GDM1 (cell line): ENCODE measurements at places on chromosomes 1 and 21.
A peak's percentile ranks its signal among the peaks of the same experiment; 100 is the strongest.

- no peak for DNase-seq
Observed at GRCh38 chr1:10958614-10959013, 53.8 kb upstream of the TARDBP start.

- peak; percentile 29 for DNase-seq
Observed at GRCh38 chr1:112722601-112723510, 7.7 kb upstream of the PPM1J start.

GRCh38 chr1:200938955-200939354 lies 44.3 kb downstream of the INAVA start:
- peak; percentile 42 for DNase-seq

DNA sequence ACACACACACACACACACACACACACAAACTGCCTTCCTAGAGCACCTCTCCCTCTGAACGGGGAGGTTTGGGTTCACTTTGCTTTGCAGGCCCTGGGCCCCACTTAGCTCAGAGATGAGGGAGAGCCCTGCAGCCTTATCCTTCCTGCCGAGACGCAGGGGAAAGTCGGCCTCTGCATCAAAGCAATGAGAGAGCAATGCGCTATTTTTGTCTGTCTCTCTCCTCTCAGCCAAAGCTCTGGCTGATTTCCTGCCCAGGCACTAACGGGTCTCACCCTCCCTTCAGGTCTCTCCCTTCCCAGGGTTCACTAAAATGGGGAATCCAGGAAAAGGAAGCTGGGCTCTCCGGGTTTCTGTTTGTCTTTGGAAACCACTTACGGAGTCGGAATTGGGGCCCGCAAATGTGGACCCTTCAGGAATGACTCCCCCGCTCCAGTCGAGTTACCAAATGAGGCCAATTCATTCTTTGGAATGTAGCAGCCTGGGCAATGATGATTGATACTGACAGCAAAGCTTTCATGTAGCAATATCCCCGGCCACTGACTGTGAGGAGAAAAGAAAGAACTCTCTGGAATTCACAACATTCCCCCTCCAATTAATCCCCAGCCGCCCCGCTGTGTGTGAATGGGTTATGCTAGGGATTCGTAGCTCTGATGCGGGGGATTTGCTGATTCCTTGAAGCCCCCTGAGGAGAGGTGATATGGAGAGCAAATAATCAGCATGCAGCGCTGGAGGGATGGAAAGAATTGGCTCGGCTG lies 61.5 kb upstream of the WLS start:
- DNase-seq = no peak

DNA sequence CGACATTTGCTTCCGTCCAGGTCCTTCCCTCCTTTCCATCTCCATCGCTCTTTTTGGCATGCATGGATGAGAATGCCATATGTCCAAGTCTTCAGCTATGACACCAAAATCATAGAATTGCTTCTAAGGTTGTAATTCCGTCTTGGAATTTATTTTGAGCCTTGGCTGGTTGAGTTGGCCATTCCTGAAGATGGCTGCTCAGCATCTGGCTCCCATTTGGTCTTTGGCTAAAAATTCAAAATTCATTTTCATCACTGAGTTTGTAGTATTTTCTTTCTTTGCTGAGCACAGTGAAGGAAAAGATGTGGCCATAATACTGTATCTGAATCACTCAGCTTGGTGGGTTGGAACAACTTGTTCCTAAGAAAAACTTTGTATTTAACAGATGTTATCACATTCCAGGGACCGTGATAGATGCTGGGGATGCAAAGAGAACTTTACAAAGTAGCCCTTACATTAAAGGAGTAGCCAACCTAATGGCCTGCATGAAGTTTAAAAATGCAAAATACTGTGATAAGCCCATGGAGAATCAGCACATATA lies 15.6 kb downstream of the JUN start:
- no peak for DNase-seq

DNA sequence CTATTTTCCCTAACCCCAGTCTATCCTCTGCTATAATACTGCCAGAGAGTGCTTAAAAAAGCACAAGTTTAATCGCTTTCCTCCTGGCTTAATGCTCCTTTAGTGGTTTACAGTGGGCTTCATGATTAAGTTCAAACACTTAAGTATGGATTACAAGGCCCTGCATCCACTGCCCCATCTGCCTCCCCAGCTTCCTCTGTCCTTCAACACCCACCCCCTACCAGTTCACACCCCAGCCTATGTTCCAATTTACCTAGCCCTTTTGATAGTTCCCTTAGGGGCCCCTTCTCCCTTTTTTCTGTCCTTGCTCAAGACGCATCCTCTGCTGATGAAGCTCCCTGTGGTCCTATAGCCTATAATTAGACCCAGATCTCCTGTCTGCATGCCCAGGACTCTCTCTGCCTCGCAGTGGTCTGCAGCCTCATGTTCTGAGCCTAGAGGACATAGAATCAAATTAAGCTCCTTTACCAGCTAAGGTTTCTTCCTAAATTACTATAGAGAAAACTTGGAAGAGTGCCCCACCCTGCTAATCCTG lies 212.5 kb downstream of the FGGY start:
- no peak for DNase-seq

DNA sequence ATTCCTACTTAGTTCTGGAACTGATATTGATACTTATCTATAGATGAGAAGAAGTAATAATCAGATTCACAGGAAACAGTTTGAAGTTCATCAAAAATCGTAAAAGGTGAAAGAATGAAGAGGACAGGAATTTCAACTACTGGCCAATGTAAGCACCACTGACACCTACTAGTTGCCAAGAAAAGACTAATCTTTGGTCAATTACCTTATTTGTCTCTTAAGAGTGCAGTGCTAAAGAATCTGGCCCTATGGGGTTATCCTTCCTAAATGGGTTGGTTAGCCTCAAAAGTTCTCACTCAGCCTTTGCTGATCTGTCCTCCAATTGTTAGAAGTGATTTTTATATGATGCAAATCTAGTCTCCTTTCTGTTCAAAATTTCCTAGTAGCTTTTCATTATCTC lies 29.5 kb downstream of the ADSS2 start:
- no peak for DNase-seq

- no peak for DNase-seq
Observed at GRCh38 chr1:156586323-156586722, 5.3 kb upstream of the NAXE start.

DNA sequence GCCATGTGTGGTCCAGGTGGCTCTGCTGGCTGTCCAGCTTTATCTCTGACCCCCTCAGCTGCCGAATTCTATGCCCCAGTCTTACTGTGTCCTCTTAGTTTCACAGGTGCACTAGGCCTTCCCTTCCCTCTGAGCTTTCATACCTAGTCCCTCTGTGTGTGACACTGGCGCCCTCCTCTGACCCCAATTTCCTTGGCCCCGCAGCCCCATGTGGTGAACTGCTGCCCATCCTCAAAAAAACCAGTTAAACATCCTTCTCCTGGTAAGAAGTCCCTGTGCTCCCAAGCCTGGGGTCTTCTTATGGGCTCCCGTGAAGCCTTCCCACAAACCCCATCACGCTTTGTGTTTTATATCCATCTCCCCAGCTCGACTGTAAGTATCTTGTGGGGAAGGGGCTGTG lies 93.9 kb upstream of the TSPAN2 start:
- no peak for DNase-seq

DNA sequence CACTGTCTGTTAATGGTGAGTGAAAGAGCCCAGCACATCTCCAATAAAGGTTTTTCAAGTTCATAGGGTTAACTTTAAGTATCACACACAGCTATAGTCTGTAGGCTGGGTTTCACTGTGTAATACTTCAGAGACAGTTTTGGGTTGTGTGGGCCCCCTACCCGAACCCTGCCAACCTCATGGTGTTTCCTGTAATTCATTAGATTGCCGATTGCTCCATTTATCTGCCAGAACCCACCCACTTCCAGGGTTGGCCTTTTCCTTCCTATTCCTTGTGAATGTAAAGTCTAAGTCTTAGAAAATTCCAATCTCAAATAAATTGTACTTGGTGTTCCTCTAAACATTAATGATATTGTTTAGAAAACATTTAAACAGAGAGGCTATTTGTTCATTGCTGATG lies 43.6 kb downstream of the CTTNBP2NL start:
- DNase-seq = no peak

DNA sequence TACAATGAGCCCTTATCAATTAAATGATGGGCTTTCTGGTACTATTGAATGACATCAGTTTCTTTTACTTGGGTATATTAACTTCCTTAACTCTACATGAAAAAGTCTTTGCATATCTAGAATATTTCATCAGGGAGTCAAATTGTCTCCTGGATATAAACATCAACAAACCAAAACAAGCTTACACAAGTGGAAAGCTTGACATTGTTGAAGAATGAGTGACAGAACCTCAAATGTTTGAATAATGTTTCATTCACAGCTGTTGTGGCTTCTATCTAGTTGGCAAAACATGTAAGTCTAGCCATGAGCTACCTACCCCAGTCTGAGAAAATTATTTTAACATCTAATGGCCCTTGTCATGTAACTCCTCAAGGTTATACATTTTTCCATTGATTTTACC lies 604.8 kb upstream of the ADAMTS5 start:
- DNase-seq = no peak

DNA sequence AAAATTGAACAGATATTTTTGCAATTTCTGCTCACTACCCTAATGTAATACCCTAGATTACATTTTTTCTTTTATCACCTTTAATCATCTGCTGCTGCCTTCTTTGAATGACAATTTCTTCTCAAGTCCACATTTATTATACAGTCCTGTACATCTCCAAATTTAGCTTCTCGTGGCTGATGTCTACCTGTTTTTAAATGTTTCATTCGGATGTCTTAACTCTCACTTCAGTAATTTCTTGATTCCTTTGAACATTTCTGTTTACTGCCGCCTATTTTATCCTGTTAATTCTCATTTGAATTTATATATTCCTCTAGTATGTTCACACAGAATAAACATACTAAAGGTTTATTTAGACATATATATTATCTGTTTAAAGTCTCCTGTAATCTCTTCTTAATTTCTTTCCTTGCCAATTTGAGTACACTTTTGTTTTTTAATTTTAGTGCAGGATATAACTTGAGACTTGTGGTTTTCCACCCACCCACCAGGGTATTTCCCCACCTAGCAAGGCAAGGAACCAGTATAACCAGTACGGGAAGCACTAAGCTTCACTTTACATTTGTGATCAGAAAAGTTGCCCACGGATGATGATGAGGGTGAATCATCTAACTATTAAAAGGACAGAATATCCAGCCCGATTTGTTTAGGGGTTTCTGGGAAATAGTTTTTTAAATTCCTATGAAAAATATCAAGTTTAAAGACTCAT lies 12.7 kb downstream of the INSL5 start:
- DNase-seq = no peak

- no peak for DNase-seq
Observed at GRCh38 chr21:35095859-35096291, 46.8 kb upstream of the RUNX1 start.

DNA sequence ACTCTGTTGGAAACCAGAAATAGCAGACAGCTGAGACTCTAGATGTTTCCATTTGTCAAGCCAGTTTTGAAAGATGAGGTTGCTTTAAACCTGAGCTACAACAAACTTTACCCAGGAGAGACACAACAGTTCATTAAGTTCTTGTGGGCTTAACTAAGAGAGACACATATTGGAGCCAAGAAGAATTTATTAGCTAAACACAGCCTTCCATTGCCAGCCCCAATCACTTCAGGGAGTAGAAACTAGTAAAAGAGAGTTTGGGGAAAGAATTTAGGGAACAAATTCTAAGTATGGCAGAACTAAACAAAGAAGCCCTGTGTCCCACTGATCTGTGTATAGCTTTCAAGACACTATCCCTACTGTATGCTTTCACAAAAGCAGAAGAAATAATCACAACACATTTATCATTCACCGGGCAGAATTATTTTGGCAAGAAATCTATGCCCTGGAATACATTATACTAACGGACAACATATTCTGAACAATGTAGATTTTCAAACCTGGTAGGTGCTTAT lies 87.3 kb upstream of the KAZN start:
- no peak for DNase-seq

DNA sequence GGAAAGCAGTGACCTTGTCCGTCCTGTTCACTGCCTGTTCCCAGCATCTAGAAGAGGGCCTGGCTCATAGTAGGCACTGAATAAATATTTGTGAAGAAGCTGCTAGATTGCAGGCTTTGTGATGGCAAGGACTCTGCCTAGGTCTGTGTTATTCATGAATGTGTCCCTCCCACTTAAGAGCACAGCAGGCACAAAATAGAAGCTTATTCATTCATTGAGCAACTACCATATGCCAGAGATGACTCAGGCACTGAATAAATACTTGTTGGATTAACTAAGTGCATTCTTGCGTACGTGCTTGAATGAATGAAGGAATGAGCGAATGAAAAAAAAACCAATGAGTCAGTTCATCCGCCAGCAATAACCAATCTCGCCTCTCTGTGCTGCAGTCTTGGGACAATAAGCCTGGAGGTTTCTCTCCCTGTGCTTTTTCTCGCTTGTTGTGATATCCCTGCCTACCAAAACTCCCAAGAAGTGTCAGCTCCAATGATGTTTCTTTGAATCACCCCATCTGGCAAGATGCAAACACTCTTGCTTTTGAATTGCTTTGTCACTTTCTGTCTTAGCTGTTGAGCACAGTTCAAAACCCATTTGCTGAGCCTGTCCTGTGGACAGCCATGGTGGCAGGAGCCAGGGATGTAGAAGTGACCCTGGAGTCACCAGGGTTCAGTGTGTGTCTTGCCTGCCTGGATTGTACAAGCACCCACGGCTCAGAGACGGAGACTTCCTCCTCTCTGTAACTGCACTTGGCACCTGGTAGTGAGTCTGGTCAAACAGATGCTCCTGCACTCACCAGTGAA lies 143.9 kb downstream of the KAZN start:
- no peak for DNase-seq

- DNase-seq = no peak
Observed at GRCh38 chr1:4447778-4448420, 206.5 kb upstream of the AJAP1 start.

GRCh38 chr21:18655931-18656330 lies 252.3 kb upstream of the TMPRSS15 start:
- DNase-seq = no peak

DNA sequence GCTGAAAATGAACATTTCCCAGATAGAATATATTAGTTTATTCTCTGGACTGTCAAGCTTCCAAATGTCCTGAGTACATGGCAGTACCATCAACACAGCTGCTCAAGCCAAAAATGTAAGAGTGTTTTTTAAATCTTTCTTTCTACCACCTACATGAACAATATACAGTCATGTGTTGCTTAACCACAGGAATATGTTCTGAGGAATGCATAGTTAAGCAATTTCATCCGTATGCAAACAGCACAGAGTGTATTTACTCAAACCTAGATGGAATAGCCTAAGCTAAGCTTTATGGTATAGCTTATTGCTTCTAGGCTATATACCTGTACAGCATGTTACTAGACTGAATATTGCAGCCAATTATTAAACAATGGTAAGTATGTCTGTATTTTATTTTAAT lies 561.9 kb upstream of the ADGRL4 start:
- no peak for DNase-seq

DNA sequence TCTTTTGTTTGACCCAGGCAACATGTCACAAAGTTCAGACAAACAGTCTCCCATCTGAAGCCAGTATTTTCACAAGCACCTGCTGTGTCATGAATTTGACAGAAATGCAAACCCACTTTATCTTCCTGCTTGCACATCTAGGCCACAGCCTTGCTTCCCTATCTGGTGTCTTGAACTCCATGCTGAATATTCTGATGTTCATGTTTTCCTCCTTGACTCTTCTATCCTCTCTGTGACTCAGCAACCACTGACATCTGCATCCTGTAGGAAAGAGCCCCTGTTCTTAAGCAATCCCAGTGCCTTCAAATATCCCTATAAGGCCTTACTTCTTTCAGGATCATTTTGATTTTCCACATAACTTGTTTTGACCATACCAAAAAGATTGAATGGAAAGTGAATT lies 6.5 kb downstream of the CD55 start:
- peak; percentile 59 for DNase-seq
